Stimulated activated CD8-positive, alpha-beta memory T cell treated with anti-CD3 and anti-CD28 coated beads, Interleukin-4, amount 100 ng/mL, for 48 hours (primary cell): ENCODE measurements at places on chromosomes 2 and 18.
A peak's percentile ranks its signal among the peaks of the same experiment; 100 is the strongest.

DNA sequence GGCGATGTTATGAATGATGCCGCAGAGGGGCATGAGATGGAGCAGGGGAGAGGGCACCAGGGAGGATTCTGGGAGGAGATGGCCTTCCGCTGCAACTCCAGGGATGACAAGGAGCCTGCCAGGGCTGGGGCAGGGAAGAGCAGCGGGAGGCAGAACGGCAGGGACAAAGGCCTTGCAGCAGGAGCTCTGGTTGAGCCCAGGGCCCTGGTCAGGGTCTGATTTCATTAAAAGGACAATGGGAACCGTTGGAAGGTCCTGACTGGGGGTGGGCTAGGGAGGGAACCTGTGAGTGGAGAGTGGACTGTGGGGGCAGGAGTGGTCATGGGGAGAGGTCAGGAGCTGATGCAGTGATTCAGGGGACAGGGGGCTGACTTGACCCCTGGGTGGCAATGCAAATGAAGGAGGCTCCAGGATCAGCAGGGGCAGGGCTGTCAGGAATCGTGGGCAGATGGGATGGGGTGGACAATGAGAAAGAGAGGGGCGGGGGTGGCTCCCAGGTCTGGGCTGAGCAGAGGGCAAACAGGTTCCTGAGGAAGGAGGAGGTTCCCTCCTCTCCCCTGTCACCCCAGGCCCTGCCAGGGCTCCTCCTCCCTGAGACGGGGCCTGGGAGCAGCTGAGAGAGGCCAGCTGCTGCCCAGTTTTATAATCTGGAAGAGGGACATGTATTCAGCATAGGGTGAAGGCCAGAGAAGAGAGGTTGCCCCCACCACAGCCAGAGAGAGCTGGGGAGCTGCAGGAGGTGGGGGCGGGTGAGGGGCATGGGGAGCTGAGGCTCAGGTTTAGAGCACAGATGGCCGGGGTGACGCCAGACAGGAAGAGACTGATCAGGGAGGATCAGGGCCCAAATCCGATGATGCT, 7.3 kb upstream of the DUSP2 start:
- no peak for DNase-seq

GRCh38 chr2:133495226-133495625, 73.0 kb downstream of the NCKAP5 start:
- DNase-seq, result no peak

GRCh38 chr2:219252084-219252483, 959 bp upstream of the TUBA4B start:
- DNase-seq, result peak; percentile 40

DNA sequence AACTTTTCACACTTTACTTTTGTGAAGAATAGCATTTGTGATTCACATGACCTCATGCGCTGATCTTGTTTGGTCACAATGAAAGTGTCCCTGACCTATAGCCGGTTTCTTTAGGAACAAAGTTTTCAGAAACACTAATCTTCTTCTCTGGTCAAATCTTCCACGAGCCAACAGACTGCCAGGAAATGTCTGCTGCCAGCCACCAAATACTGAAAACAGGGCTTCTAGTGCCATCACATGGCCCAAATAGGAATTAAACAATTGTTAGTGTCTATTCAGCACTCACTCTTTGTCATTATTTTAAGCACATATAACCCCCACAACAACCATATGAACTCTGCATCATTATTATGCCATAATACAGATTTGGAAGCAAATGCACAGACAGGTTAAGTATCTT, 286.5 kb upstream of the SYT4 start:
- DNase-seq, result no peak

DNA sequence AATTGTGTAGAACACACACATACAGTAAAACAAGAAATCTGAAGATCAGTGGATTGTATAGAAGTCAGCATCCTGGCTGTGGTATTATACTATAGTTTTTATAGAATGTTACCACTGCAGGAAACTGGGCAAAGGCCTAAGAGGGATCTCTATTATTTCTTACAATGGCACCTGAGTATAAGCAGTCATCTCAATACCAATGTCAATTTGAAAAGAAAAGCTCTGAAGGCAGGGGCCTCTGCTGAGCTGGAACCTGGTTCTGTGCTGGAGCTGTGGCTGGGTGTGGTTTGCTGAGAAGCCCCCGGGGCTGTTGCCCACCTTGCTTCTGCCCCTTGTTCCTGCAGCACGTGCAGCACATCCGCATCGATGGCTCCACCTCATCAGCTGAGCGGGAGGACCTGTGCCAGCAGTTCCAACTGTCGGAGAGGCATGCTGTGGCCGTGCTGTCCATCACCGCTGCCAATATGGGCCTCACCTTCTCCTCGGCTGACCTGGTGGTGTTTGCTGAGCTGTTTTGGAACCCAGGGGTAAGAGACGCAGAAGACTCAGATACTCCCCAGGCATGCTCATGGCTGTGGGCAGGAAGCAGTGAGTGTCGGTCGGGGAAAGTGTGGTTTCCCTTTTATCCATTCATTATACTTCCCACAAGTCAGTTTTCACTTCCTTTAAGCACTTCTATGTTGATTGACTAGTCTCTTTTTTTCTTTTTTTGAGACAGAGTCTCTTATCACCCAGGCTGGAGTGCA, 23.5 kb upstream of the RPL37A start:
- peak; percentile 44 for DNase-seq

- DNase-seq, result peak; percentile 40
Observed at GRCh38 chr2:241686324-241686649, 328 bp downstream of the DTYMK start.

- DNase-seq, result no peak
Observed at GRCh38 chr2:47631306-47631705, 151.6 kb upstream of the MSH6 start.

DNA sequence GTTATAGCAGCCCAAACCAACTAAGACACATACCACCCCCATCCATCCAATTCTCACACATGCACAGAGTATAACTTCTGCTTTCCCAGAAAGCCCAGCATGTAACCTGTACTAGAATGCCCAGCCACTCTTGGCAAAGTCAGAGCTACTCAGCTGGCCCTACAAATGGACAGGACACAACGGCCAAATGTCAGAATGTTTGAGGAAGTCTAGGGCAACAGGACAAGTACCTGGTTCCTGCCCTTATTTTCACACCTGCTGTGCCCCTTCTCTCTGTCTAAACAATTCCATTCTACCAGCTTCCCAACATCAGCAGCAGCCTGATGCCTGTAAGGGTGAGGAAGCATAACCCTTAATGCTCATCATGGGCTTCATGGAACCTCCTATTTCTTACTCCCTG, 15.1 kb upstream of the BZW1 start:
- no peak for DNase-seq

- peak; percentile 21 for DNase-seq
Observed at GRCh38 chr2:233833345-233833744, 21.0 kb downstream of the HJURP start.

DNA sequence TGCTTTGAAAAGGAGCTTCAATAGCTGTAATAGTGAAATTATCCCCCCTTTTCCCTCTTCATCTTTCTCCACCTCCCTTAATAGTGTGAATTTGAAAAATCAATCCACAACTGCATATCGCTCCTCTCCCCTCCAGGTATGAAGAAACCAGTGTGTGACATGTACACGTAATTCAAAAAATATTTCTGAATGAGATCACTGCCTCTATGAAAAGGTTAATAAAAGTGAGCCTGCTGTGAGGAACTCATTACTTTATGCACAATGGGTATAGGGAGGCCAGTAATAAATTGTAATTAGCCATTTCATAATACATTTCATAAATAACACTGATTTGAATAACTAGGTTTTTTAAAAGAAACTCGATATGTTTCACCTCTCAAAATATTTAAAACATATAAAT, 209.0 kb upstream of the KYNU start:
- DNase-seq, result no peak

GRCh38 chr18:29540548-29540947, 1363.6 kb upstream of the CDH2 start:
- no peak for DNase-seq

DNA sequence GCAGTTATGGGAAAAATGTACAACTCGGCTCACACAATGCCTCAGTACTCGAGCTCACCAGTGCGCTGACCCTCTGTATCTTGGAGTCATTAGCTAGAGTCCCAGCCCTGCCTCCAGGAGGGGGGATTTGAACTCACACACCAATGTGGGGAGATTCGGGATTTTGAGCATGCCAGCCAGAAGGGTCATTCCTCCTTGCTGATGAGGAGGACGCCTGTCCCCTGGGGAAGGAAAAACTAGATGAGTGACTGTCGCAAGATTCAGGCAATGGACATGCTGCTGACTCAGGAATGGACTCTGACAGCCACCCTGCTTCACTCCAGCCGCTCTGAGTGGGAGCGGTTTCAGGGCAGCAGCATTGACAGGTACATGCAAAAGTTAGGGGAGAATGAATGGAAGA, 20.6 kb downstream of the FIGN start:
- DNase-seq, result no peak

GRCh38 chr2:152607793-152608300, 109.4 kb downstream of the PRPF40A start:
- DNase-seq, result no peak

DNA sequence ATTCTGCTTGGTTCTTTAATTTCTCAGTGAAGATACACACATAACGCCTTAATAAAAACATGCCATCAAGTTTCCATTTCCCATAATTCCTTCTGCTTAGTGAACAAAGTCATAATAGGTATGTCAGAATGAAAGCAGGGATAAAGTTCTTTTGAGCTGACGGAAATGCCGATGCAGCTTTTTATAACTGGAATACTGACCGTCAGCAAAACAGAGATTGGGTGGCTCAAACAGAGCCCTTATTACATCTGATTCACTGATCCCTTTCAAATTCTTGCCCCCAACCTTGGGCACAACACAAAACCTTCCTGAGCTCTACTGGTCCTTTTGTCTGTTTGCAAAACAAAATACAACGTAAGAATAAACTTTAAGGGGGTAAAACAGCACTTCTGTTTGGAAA, 140.4 kb downstream of the CDH2 start:
- DNase-seq, result no peak

DNA sequence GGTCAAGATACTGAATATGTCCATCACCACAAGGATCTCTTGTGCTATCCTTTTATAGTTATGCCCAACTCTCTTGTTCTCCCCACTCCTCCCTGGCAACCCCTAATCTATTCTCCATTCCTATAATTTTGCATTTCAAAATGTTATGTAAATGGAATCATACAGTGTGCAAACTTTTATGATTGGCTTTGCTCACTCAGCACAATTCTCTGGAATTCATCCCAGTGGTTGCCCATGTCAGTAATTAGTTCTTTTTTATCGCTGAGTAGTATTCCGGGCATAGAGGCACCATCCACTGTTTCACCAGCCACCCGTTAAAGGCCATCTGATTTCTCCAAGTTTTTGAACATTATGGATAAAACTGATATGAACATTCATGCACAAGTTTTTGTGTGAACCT, 38.4 kb upstream of the RNF149 start:
- DNase-seq, result no peak

- DNase-seq, result no peak
Observed at GRCh38 chr2:142803158-142803557, 74.3 kb upstream of the KYNU start.

DNA sequence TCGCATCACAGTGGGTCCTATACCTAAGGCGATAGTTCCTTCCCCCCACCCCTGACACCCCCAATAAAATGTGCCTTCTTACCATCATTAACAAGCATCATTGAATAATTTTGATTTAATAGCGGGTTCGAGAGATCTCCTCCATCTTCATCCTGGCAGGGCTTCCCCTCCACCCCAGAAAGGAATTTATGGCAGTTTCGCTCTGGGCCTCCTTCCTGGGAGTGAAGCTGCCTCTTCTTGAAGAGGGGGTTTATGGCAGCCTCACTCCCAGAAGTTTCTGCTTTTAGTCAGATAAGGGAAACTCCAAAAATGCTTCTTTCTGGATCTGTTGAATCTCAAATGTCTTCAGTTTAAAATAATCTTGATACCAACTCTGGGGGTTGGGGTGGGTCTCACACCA, 45.7 kb downstream of the RRM2 start:
- DNase-seq, result no peak

DNA sequence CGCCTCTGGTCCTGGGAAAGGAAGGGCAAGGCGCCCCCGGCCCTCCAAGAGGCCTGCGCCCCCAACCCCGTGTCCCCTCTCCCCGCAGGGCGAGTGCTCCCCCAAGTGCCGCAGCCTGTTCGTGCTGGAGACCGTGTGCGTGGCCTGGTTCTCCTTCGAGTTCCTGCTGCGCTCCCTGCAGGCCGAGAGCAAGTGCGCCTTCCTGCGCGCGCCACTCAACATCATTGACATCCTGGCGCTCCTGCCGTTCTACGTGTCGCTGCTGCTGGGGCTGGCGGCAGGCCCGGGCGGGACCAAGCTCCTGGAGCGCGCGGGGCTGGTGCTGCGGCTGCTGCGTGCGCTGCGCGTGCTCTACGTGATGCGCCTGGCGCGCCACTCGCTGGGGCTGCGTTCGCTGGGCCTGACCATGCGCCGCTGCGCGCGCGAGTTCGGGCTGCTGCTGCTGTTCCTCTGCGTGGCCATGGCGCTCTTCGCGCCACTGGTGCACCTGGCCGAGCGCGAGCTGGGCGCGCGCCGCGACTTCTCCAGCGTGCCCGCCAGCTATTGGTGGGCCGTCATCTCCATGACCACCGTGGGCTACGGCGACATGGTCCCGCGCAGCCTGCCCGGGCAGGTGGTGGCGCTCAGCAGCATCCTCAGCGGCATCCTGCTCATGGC, 52.4 kb downstream of the SLC66A2 start:
- DNase-seq, result peak; percentile 19

DNA sequence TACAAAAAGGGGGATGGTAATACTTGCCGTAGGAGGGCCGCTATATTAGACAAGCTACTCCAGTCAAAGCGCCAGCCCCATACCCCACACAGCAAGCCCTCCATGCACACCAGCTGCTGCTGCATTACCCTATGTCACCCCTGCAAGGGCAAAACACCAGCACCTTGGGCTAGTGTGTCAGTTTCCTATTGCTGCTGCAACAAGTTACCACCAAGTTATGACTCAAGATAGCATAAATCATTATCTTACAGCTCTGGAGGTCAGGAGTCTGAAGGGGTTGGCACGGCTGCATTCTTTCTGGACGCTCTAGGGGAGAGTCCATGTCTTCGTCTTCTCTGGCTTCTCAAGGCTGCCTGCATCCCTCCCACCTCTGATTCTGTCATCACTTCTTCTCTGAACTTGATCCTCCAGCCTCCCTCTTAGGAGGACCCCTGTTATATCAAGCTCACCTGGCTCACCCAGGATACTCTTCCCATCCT, 88.6 kb upstream of the ACAA2 start:
- no peak for DNase-seq

DNA sequence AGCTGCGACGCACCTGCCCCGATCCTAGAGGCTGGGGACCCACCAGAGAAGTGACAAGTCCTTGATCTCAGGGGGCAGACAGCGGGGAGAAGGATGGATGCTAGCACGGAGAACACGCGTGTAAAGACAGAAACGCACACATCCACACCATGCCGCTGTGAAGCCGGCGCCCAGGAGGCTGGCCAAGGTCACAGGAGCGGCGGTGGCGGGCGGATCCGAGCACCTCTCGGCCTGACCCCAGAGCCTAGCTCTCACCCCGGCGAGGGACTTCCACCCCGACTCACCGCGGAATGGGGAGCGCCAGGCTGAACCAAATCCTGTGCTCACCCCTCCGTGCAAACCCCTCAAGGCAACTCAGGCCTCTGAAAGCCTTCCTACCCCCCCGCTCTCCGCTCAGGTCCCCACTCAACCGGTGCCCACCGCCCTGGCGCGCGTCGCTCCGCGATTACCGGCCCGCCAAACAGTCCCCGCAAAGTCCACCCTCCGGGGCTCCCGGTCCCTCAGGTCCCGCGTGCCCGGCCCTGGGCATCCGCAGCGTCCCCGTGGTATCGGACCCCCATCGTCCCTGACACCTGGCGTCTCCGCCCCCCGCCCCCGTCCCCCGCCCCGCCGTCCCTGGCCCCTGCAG, 460 bp upstream of the LRRFIP1 start:
- DNase-seq, result no peak
